Astrocyte of the spinal cord (primary cell): ENCODE measurements at places on chromosomes 6 and 20.

GRCh38 chr20:47926731-47927130, 141.4 kb upstream of the SULF2 start:
- DNase-seq = no peak

- DNase-seq = no peak
Observed at GRCh38 chr6:148392671-148393070, 50.0 kb downstream of the SASH1 start.

GRCh38 chr6:138560130-138560860, 61.0 kb upstream of the NHSL1 start:
- no peak for DNase-seq

DNA sequence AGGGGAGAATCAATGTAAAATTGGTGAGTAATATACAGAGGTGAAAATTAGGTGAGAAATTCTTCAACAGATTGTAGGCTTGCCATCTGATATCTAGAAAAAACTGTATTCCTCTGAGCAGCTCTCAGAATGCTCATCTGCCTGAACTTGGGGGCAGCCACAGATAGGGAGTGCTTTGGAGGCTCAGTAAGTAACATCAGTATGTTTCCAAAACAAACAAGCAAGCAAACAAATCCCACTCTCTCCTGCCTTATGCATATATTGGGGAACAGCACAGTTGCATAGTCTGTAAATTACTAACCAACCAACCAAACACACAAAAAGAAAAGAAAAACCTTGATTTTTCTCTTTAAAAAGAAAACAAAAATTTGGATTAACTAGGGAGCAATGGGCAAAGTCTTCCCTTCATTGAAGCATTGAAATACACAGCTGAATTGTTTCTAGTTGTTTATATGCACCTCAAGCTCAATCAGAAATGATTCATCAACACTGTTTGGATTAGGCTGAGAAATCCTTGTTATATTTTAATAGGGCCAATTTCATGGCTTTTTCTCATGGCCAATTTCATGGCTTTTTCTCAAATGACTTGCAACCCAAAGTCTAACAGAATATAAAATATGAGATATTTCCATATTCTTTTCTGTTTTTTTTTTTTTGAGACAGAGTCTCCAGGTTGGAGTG, 50.1 kb upstream of the DEK start:
- DNase-seq = no peak

DNA sequence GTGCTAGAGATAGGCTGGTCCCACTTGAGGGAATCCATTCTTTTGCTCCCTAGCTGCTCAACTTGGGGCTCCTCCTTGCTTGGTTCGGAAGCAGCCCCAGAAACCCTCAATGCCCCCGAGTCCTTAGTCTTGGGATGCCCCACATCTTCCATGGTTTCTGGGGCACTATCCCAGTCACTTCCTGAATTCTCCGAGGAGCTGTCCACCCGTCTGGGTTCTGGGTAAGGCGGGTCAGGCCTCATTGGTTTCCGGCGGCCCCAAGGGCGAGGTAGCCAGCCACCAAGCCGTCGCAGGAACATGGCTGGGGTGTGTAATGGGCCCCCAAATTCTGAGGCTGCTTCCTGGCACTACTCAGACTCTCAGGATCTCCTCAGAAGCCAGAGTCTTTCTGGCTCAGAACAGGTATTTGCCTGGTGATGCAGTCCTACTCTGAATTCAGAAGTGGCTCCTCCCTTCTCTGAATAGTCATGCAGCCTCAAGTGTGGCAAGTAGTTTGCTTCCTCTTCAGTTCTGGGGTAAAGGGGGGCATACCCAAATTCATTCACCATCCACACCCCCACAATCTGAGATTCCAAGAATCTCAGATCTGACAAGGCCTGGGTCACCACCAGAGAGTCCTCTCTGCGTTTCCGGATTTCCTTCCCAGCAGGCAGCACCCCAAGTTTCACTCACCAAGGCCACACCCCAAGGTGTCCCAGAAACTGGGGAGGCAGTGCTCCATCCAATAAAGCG, 763 bp downstream of the C6orf47 start:
- no peak for DNase-seq

- no peak for DNase-seq
Observed at GRCh38 chr6:50840811-50841192, 22.1 kb downstream of the TFAP2B start.

GRCh38 chr6:17233531-17233930, 47.6 kb upstream of the RBM24 start:
- DNase-seq = peak; percentile 20
